BE2C (cell line): ENCODE measurements at places on chromosomes 12 and 14.

DNA sequence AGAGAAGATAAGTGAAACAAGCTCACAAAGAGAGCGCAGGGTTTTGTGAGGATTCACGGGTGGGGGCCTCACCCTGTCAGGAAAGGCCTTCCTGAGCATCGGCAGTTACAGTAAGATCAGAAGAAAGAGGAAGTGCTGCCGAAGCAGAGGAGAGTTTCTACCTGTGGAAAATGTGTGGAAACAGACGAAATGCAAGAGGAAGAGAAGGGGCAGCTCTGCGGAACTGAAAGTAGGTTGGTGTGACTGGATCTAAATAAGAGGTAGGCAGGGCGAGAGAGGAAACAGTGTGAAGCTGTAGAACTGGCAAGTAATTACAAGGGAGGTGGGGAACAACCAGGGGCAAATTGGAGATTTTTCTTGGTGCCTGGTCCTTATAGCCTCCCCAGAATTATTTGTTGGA, 2.6 kb downstream of the GPR68 start:
- DNase-seq, result no peak

DNA sequence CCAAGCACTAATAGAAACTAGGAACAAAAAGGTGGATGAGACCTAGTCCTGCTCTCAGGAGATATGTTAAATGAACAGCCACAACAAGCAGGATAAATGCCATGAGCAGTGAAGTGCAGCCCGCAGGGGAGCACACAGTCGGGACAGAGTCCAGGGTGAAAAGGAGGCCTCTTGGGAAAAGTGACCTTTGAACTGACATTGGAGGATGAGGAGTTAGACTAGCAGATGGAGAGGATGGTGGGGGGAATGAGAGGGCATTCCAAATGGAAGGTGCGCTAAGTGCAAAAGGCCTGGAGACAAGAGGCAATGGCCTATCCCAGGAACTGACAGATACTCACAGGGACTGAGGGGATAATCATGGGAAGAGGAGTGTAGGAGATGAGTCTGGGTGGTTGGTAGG, 4.5 kb downstream of the OS9 start:
- no peak for DNase-seq

DNA sequence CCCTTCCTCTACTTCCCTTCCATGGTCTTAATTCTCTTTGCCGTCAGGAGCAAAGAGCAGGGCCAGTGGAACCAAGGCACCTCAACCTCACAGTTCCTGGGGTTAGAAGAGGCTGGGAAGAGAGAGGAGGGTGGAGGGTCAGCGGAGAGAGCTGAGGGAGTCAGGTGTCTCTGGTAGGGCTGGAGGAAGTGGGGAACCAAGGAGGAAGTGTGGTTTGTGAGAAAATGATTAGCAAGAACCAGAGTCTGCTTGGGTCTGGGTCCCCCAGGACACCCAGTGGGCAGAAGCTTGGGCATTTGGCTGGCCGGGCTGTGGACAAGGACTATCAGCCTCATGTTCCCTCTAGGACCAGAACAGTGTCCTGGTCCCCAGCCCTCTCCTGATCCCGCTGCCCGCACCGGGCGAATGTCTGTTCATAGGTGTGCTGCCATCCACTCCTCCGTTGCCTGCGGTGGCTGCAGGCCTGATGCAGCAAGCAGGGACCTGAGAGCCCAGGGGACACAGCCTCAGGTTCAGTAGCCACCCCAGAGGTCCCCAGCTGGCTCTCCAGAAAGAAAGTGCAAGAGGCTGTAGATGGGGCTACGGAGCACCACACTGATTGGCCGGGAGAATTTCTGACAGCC, 2.3 kb downstream of the HOXC12 start:
- no peak for DNase-seq

GRCh38 chr12:127143020-127143419, 1124.0 kb upstream of the TMEM132C start:
- no peak for DNase-seq

GRCh38 chr12:50862316-50862715, 19.6 kb downstream of the TMPRSS12 start:
- no peak for DNase-seq
